ENCODE measurements at places on chromosomes 2 and 18.

DNA sequence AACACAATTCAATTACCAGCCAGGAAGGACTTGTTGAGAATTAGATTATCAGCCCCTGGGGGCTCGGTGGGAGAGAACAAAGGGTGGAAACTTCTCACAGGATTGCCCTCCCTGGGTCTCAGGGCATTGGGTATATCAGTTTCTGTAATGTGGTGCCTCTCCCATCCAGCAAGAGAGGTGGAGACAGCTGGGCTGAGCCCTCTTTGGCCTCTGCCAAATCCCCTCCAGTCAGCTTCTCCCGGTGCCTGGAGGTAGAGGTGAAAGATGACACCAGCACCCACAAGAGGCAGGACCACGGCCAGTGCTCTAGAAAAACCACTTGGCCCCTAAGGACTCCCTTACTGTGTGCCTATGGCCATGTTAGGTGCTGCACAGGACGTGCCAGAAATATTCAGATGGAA lies 179.7 kb downstream of the HAUS1 start:
- no peak for DNase-seq

- DNase-seq = peak; percentile 20
These were observed at the start of gene UNC80 for GRCh38 chr2:209771474-209772289. Gene UNC80, plus strand, starts transcription at chr2:209771832. Its CDS starts 241 bp downstream, at chr2:209772073.

DNA sequence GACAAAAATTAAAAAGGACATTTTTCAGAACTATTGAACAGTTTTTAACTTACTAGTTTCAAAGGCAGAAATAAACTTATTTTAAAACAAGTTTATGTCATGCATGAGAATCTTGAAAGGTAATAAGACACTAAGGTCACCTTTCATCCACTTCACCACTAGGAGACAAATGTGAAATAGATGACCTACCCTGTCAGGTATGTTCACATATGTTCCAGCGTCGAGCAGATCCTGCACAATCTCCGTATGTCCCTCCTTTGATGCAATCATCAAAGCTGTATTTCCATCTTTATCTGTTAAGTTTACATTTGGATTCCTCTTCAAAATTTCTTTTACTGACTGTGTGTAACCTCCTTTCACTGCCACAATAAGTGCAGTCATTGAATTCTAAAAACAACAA lies 34.7 kb downstream of the KIDINS220 start:
- DNase-seq = no peak

- peak; percentile 52 for DNase-seq
These were observed 115.0 kb downstream of the SPTBN1 start for GRCh38 chr2:54570925-54571694.

GRCh38 chr2:119253114-119253702 lies 29.6 kb downstream of the STEAP3 start:
- no peak for DNase-seq
